ENCODE measurements at places on chromosomes 2 and 18.

- DNase-seq = no peak
Measured at GRCh38 chr2:233118648-233119000, 58.5 kb downstream of the INPP5D start.

DNA sequence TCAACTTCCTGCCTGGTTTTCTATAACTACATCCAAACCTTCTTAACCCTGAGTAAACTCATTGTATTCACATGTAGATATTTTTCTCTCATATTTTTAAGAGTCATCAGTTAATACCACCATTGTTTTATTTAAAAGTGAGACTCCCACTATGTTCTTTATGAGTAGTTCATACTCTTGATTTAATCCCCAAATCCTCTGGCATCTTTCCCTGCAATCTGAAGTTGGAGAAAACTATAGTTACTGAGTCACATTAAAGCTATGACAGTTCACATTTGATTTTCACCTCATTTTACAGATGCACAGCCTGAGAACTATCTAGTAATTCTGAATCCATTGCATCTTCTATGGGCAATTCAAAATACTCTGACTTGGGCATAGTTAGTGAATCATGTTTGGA is 1358.7 kb upstream of the NRXN1 start:
- DNase-seq = no peak

GRCh38 chr18:50418650-50419049 is 43.8 kb downstream of the SKA1 start:
- DNase-seq = no peak

GRCh38 chr2:201208563-201209252 is 25.8 kb downstream of the CASP10 start:
- DNase-seq = peak; percentile 35

DNA sequence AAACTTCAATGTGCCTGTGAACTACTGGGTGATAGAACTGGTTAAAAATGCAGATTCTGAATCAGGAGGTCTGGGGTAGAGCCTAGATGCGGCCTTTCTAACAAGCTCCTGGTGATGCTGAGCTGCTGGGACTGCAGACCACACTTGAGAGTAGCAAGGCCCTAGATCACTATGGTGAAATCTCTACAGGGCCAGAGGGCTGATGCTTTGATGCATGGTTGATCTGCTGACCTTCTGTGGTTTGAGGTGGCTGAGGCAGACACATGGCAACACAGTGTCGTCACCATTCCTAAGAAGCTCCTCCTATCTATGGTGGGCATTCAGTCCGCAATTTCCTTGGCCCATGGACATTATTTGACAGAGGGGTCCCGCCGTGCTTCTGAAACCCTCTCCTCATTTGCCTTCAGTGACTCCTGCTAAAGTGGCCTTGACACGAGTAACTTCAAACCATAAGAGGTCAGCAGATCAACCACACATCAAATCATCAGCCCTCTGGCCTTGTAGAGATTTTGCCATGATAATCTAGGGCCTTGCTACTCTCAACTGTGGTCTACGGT is 19.8 kb downstream of the CCDC68 start:
- DNase-seq = no peak

GRCh38 chr2:96963316-96963715 is 23.1 kb downstream of the FAM178B start:
- no peak for DNase-seq

- no peak for DNase-seq
Measured at GRCh38 chr2:44166096-44166495, 2.6 kb upstream of the PPM1B start.

- no peak for DNase-seq
Measured at GRCh38 chr2:113077921-113078320, 10.2 kb downstream of the IL1F10 start.

DNA sequence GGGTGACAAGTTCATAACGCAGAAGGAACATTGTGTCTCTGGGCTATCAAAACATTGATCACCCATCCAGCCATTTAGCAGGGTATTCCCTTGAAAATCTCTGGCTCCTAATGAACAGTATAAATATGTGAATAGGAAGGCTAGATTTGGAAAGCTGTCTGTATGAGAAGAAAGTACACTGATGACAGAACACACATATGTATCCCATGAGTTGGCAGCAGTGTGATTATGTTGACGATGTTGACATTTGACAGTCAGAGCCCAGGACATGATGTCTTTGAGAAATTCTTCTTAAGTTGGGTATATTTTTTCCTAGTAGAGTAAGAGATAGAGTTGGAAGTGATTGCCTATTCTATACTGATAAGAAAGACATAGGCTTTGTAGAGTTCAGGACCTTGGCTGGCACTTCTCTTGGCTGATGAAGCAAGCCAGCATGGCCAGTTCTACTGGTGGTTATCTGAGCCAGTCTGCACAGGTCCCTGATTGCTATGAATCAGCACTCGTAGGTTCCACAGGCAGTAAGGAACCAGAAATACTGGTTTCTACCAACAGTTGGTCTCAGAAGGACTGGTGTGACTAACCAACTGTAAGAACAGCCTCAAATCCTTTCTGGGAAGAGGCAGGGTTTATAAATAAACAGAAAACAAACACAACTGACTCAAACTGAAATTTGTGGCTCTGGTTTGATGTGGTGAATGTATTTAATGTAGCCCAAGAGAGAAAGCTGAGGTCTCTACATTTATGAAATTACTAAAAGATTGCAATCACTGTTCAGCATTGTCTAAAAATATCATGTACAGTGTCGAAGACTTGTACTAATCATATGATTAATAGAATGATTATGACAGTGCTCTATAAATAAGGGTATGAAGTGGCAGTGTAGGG is 43.9 kb upstream of the RAPH1 start:
- DNase-seq = no peak

- no peak for DNase-seq
Measured at GRCh38 chr18:7233134-7233810, 2.4 kb downstream of the LRRC30 start.

DNA sequence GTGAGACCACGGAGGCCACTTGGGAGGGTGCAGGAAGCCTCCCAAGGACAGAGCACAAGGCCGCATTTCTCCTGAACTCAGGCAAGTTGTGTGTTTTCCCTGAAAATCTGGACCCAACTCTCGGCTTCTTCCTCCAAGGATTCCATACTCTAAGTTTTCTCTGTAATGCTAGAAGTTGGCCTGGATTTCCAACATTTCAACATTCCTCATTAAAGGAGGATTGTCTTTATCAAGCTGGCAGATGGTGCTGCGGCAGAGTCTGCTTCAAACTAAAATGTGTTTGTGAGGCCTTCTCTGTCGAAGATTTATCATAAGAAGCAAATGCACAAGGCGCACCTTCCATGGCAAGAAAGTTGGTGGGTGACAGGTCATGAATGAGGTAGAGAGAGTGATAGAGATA is 94.4 kb upstream of the SATB2 start:
- no peak for DNase-seq

- no peak for DNase-seq
Measured at GRCh38 chr2:239369631-239370161, 31.1 kb downstream of the HDAC4 start.

- DNase-seq = no peak
Measured at GRCh38 chr2:204023088-204023487, 86.5 kb downstream of the ICOS start.

- DNase-seq = no peak
Measured at GRCh38 chr18:55404136-55404830, 183.7 kb downstream of the TCF4 start.

DNA sequence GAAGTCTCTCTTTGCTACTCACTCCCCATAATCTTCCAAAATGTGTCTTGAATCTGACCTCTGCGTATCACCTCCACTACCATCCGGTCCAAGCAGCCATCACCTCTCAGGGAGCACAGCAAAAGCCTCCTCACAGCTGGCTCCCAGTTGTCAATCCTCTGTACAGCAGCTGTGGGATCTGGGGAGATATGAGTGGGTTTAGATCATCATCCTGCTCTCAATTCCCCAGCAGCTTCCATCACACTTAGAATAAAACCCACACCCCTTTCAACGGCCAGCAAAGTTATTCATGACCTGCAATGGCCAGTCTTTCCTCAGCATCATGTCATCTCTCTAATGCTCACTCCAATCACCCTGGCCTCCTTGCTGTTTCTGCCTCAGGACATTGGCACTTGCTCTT is 261.6 kb downstream of the PAX3 start:
- no peak for DNase-seq

Data from globus pallidus (tissue), 1 donor.